Stimulated activated CD4-positive, alpha-beta T cell treated with anti-CD3 and anti-CD28 coated beads, Interleukin-15, amount 100 ng/mL, for 48 hours (primary cell): ENCODE measurements at places on chromosomes 16 and 17.
A peak's percentile ranks its signal among the peaks of the same experiment; 100 is the strongest.

GRCh38 chr16:7315813-7316212 is 16.8 kb upstream of the RBFOX1 start:
- DNase-seq = no peak

DNA sequence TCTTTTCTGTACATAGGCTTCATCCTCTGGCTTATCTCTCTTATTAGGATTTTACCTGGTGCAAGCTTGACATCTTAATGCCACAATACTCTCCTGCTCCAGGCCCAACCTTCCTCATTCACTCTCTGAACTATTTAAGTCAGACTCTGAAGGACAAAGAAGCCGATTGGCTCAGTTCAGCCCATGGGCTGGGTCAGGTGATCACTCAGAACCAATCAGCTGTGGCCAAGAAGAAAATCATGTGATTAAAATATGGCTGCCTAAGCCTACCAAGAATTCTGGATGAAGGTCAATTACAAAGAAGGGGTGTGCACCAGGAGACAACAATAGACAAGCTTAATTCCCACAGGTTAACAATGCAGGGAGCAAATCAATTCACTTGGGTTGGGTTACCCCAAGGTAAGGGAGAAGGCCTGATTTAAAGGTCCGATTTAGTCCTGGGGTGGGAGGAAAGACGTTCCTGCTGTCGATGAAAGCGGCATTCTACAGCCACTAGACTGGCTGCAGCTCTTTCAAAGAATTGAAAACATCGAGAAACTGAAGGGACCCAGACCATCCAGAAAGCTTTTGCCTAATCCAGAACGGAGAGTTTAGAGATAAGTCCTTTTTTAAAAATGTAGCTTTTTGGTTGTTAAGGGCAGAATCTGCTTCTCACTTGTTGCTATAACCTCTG is 42.9 kb upstream of the NFAT5 start:
- no peak for DNase-seq

GRCh38 chr17:16415031-16415924 is at the start of gene TRPV2:
TRPV2 (plus strand) TSS chr17:16415571; CDS start chr17:16417669, 2,098 bp downstream.
- no peak for DNase-seq

GRCh38 chr16:48609652-48610029 is 339 bp downstream of the N4BP1 start:
- peak; percentile 42 for DNase-seq

- DNase-seq = no peak
Measured at GRCh38 chr16:69618307-69618706, 52.5 kb downstream of the NFAT5 start.

DNA sequence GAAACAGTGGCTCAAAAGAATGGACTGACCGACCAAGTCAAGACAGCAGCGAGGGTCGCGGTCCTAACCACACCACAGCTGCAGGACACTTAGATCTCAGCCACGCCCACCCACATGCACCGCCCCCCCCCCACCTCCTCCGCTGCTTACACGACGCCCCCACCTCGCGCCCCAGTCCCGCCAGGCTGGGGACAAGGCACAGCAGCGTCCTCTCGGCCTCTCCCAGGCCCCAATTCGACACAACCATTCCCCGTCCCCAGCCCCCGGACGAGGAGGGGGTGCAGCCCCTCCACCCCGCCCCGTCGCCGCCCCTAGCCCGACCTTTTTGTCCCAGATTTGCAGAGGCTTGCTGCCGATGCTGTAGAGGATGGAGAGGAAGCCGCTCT is 477 bp downstream of the CFAP20 start:
- no peak for DNase-seq

DNA sequence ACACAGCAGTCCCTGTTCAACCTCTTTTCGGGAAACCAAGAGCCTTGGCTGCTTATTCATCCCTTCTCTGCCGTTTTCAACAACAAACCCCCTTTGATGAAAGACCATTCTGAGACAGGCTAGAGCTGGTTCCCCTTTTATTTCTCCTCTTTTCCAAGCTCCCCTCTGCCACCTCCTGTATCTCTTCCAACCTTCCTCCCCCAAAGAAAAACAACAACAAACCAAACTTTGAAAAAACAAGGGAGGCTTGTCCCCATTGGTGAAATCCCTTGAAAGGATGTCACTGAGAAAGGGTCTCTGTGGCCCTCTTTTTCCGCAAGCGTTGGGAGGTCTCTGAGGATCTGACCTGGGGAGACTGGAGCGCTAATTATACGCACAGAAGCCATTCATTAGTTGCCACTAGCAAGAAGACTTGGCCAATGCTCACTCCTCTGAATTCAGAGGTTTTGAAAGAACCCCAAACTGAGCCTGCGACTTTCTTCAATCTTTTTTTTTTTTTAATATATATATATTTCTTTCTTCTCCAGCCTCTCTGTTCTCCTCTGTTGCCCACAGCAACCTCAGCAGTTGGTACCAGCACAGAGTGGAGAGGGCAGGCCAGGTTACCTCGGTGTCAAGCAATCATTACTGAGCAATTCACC is 101.4 kb downstream of the PITPNC1 start:
- no peak for DNase-seq

DNA sequence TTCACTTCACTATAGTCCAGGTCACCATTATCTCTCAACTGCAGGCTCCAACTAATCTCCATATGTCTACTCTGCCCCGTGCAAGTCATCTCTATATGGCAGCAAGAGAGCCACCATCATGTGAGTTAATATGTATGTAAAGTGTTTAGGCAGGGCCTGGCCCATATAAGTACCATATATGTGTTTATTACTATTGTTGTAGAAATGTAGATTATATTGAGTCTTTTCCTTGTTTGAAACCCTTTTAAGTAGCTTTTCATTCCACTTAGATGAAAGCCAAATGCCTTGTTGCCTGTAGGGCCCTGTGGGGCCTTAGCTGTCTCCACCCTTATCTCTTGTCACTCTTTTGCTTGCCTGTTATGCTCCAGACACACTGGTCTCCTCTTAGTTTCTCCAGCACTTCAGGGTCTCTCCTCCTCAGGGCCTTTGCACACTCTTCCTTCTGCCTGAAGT is 164.0 kb downstream of the PHKB start:
- DNase-seq = no peak

GRCh38 chr17:53668854-53669253 is 153.9 kb upstream of the KIF2B start:
- no peak for DNase-seq

- DNase-seq = no peak
Measured at GRCh38 chr17:42920106-42920900, 19.7 kb downstream of the G6PC1 start.
